ENCODE measurements at places on chromosomes 2 and 18.

DNA sequence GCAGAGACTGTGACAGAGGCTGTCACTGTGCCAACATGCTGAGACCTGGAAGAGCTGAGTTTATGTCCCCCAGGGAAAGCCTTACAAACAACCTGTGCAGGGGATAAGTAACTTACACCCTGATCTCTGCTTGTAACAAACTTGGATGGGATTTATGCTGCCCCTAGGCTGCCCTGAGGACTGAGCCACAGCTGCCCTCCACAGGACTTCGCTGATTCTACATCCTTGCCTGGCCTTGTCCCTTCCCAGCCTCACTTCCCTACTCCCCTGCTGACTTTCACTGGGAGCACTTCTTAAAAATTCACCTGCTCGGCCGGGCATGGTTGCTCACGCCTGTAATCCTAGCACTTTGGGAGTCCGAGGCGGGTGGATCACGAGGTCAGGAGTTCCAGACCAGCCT is 45.9 kb upstream of the ASAP2 start:
- no peak for DNase-seq

- DNase-seq, result peak; percentile 55
Measured at GRCh38 chr2:70525032-70525431, 28.6 kb downstream of the TGFA start.

DNA sequence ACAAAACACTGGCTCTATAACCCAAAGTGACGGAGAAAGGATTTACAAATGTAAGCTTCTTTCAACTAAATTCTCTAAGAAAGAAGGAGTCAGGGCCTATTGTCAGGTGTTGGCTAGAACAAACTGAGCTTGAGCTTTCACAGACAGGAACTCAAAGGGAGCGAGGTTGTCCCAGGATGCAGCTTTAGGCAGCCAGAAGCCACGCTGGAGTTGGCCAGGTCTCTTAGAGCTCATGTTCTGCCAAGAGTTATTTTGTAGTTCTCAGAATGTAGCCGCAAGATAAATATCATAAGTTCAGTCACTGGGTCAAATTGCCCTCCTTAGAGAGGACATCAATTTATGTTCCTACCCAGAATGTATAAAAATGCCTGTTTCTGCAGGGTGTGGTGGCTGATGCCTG is 54.1 kb upstream of the GREB1L start:
- no peak for DNase-seq

GRCh38 chr18:68427951-68428401 is 286.9 kb downstream of the TMX3 start:
- peak; percentile 89 for DNase-seq

GRCh38 chr2:152500772-152501171 is 165.8 kb downstream of the FMNL2 start:
- no peak for DNase-seq

GRCh38 chr2:239114616-239115265 is 266.9 kb downstream of the TWIST2 start:
- no peak for DNase-seq

GRCh38 chr2:169623235-169623634 is 39.1 kb downstream of the PPIG start:
- DNase-seq, result no peak

DNA sequence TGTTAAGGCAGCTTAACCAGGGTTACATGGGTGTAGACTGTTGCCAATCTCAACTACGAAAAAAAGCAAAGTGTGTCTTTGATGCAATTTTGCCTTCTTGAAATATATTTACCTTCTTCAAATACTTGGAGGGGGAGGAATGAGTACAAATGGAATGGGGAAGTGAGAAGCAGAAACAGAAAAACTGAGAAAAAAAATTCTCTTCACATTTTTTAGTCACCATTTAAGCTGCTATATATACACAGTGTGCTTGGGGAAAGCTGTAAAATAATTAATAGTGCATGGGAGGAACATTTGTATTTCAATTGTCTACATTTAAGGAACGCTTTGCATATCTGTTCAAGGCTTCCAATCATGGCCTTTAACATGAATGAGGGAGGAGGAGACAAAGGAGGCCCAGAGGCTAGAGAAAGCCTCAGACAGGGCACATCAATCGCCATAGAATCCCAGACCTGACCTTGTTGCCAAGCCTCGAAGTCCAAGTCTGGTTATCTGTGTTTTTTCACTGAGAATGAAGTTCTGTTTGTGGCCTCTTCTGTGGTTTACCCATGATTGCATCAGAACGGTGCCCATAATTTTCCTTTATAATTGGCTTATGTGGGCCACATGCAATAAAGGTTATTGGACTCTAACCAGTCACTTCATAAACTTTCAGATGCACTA is 158.6 kb downstream of the PIK3C3 start:
- DNase-seq, result peak; percentile 80

- DNase-seq, result no peak
Measured at GRCh38 chr2:28150236-28150915, 242.3 kb upstream of the FOSL2 start.

- no peak for DNase-seq
Measured at GRCh38 chr2:19855542-19856431, 46.0 kb downstream of the TTC32 start.

DNA sequence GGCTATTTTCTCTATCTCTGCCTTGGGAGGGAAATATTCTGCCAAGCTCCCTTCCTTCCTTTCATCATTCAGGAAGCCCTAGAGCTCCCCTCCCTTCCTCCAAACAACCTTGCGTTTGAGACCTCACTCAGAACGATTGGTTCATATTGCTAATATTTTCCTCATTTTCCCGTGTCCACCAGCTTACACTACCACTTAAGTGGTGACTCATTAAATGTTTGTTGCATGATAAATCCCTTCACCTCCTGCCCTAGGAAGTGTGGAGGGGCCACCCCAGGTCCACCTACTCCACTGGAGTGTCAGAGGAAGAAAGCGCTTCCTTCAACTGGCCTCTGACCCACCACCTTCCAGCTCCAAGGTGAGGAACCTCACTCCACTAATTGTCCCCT is 2.3 kb upstream of the LPIN2 start:
- DNase-seq, result peak; percentile 78

- no peak for DNase-seq
Measured at GRCh38 chr2:26487192-26487591, 9.3 kb upstream of the OTOF start.

DNA sequence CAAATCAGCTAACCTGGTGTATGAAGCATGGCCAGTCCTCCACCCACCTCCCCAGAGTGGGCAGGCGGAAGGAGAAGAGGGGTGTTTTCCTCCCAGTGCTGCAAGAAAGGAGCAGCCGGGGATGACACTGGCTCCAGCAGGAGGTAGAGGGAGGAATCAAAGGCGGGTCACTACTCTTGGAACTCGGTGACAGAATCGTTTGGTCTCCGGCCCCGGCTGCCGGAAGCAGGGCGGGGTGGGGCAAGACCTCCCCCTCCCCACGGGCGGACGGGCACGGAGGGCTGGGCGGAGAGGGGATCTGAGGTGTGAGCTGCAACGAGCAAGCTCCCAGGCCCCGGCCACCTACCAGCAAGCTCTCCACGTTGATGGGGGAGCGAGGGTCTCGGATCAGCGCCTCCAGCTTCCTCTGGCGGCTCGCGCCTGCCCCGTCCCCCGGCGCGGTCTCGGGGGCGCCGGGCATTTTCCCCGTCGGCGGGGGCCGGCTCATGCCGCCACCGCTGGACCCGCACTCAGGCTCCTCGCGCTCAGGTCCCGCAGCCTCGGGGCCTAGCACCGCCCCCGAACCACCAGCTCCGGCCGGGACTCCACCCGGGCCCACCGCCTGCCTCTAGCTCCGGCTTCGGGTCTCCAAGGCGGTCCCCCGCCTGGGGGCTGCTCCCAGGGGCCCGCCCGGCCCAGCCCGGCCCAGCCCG is 640 bp downstream of the ROCK2 start:
- DNase-seq, result no peak

GRCh38 chr2:28375236-28375635 is 17.4 kb upstream of the FOSL2 start:
- DNase-seq, result no peak

- no peak for DNase-seq
Measured at GRCh38 chr2:143675021-143675420, 545.8 kb downstream of the ARHGAP15 start.

GRCh38 chr2:20186078-20186854 is 38.7 kb downstream of the SDC1 start:
- no peak for DNase-seq

DNA sequence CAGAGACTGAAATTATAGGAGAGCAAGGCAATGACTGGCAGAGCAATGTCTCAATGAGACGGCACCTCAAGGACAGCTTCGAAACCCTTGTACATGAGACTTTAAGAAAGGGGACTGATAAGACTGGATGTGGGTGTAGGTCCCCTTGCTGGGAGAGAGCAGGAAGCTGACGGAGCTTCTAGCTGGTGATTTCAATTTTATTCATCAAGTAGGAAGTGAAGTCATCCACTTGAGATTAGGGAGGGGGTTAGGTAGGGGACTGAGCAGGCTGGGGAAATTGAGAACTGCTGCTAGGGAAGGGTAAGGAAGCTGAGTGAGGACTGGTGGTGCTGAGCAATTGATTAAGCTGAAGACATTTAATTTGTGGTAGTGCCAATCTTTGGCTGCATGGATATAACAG is 99.5 kb upstream of the ITGB6 start:
- peak; percentile 29 for DNase-seq

DNA sequence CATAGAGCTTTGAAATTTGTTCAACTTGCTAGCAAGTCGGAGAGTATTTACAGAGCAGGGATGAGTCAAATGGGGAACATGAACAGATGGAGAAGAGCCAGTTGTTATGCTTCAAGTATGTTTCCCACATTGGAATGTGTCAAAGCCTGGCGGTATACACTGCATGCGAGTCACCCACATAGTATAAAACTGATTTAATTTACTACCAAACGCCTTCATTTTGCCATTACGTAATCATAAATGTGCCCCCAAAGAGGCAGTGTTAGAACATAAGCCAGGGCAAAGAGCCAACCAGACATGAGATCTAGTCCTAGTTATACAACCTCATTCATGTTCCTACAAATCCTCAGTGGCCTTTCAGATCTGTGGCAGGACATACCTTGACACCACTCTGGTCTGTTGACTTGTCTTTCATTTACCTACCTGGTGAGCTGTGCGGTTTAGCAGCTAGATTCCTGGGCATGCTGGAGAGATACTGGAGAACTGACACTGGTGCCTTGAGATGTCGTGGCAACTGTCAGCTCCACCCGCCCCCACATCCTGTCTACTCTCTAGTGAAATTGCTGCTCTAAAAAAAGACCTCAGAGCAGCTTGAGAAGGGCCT is 21.7 kb upstream of the NRP2 start:
- peak; percentile 99 for DNase-seq

- DNase-seq, result peak; percentile 69
Measured at GRCh38 chr2:45845566-45845965, 194.1 kb downstream of the PRKCE start.

DNA sequence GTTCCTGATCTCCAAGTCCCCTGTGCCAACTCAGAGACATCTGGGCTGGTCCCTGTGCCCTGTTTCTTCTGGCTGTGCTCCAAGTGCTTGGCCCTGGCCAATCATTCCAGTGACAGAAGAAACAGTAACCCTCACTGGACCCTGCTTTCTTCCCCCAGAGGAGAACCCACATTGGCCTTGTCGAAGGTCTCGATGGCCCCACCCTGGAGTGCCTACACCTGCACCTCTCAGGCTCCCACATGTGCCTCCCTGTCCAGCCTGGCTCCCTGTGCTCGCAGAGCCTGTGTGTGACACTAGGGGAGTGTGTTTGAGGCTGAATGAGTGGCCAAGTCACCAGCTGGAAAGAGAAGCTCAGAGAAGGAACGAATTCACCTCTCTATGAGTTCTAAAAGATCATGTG is 5.9 kb upstream of the MAL start:
- no peak for DNase-seq

DNA sequence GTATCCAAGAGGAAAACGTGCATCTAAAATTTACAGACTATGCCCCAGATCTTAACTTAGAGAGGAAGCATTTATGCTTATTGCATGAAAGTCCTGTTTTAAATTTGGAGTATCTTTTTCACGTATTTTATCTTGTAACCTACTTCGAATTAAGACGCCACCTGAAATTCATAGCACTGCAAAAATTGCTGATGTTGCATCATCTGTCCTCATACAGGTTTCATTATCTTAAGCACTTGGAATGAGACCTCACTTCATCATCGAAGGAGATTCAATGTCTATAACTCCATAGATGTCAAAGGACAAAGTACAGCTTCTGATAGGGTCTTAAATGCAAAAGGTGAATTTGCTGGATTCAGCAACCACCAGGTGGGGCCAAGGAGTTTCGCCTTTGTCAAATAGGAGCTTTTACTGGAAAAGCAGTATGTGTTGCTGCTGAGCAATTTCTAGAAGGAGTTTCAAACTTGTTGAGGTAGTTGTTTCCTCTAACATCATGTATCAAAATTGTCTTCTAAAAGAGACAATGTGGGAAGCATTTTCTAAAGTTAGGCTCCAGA is 106.4 kb upstream of the CCDC85A start:
- peak; percentile 15 for DNase-seq

GRCh38 chr18:26780520-26781325 is 84.8 kb downstream of the AQP4 start:
- DNase-seq, result no peak

GRCh38 chr2:48328942-48329723 is 200.8 kb upstream of the STON1 start:
- DNase-seq, result no peak

DNA sequence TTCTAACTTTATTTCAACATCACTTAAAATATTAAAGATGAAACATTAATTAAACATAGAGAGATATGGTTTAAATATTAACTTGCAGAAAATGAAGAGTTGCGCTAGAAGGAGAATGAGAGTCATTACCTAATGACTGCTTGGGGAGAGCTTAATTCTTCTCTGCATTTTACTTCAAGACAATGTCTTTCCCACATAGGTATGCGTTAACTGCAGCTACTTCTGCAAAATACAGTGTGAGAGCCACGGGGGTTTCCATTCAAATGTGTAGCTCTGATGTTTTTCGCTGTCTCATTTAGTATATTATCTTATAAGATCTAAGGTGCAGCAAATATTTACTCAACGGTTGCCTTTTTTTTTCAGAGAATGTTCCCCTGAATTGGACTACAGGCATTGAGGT is 126.7 kb downstream of the TMX3 start:
- DNase-seq, result no peak

GRCh38 chr2:192578780-192579179 is 384.0 kb upstream of the TMEFF2 start:
- DNase-seq, result no peak

GRCh38 chr2:237782181-237782580 is 16.4 kb upstream of the RBM44 start:
- DNase-seq, result no peak

Measured in AG10803 (cell line).